Neuronal stem cell (in vitro differentiated cells): ENCODE measurements at places on chromosomes 3 and 15.

DNA sequence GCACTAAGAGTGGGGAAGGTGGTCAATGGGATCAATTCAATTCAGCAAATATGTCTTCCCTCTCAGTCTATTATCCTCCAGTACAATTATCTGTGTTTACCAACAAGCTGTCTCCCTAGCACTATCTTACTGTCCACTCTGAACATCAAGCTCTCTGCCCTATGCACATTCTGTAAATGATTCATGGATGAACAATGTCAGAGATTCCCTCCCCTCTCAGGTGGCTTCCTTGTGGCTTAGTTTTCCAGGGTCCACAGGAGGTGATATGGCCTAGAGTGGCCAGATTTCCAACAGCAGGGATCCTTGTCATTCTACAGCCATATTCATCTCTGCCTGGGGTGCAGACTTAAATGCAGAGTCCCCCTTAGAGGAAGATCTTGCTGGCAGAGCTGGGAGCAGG is 225.1 kb downstream of the UACA start:
- no peak for DNase-seq

DNA sequence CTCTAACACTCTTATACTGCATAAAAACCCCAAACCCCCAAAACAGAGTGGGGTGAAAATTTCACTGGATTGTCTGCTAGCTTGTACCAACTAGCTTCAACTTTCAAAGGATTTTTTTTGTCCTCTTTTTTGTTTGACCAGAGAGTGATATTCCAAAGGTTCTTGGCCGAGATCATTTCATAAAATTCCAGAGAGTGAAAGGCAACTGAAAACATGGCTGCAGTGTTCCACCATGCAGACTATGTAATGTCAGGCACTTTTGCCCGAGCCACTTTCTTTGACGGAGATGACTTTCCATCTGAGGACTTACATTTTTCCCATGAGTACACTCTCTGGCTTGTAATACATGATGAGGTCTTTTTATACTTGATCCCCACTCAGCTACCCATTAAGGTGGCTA is 107.5 kb downstream of the TIGIT start:
- no peak for DNase-seq

DNA sequence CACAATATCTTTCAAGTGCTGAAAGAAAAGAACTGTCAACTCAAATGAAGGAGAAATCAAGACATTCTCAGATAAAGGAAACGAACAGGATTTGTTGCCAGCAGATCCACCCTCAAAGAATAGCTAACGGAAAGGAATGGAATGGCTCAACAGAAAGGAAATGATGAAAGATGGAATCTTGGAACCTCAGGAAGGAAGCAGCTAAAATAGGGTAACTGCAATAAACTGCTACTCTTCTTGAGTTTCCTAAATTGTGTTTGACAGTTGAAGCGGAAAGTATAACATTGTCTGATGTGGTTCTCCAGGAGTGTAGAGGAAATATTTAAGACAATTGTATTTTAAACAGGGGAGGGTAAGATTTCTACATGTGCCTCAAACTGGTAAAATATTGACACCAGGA is 22.0 kb downstream of the PRR23E start:
- DNase-seq: peak; percentile 15

DNA sequence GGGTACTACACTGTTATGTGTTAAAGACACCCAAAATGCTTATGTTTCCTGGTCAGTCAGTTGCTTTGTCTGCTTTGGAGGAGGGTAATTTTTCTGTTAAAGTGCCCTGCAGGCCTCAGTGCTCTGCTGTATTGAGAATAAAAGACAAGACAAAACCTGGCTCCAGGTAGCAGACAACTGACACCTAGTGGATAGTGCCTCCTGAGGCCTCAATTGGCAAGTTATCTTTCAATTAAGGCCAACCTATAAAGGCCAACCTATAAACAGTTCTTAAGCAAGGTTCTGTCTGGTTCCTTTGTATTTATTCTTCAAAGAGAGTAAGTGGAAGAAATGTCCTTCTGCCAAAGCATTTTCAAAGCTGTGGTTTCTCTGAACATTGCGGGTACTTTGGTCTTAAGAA is 773.8 kb downstream of the MECOM start:
- DNase-seq: no peak

DNA sequence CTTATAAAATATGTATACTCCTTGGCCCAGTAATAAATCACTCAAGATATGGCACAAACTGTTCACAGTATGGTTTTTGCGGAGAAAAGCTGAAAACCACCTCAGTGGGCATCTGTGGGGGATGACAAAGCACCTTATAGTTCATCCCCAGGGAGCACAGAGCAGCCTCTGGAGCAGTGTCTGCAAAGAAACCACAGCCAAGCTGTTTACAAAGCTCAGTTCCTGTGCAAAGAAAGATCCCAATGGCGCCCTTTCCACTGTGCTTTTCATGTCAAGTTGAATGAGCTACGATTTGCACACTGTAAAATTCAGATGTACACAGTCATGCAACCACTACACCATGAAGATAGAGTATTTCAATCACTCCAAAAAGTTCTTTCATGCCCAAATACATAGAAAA is 2.5 kb upstream of the EFCC1 start:
- no peak for DNase-seq

DNA sequence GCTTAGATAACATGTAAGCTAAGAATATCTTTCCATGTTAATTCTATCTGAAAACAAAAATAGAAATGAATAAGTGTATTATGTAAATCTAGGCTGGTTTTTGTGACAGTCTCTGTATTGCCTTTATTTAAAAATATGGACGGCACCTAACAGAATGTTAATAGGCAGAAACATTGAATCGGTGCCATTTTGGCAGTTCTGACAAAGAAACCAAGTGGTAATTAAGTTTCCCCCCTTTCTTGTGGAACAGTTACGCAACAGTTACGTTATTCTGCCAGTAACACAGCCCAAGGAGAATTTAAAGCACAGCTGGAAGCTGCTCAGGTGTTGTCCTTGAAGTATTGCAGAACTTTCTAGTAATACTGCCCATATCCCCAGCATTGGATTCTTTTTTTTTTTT is 21.5 kb downstream of the LARS2 start:
- DNase-seq: no peak

DNA sequence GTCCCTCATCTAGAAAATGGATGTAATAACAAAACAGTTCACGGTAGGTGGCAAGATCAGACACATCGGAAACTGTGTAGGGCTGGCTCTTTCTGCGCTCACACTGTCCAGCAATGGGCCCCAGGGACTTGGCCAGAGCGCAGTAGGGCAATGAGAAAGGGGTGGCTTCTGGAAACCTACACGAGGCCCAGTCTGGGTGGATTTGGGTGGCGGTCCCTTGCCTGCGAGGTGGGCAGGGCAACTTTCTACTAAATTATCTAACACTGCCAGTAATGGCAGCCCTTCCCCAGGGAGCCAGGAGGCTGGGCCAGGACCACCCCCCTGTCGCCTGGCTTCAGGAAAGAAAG is 2.1 kb upstream of the TNK2 start:
- no peak for DNase-seq
